ENCODE measurements at places on chromosomes 1 and 21.

- no peak for DNase-seq
These were observed 42.2 kb upstream of the BCAR3 start for GRCh38 chr1:93723733-93724270.

- no peak for DNase-seq
These were observed at the start of gene WNT2B for GRCh38 chr1:112508278-112509004. WNT2B (plus strand) TSS chr1:112508965; CDS start chr1:112509263, 298 bp downstream.

DNA sequence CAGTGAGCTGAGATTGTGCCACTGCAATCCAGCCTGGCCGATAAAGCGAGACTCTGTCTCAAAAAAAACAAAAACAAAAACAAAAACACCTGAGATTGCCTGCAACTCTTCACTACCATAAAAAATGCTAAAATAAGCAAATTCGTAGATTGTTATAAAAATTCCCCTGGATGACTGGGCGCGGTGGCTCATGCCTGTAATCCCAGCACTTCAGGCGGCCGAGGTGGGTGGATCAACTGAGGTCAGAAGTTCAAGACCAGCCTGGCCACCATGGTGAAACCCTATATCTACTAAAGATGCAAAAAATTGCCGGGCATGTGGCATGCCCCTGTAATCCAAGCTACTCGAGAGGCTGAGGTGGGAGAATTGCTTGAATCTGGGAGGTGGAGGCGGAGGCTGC is 10.7 kb downstream of the MED18 start:
- no peak for DNase-seq

DNA sequence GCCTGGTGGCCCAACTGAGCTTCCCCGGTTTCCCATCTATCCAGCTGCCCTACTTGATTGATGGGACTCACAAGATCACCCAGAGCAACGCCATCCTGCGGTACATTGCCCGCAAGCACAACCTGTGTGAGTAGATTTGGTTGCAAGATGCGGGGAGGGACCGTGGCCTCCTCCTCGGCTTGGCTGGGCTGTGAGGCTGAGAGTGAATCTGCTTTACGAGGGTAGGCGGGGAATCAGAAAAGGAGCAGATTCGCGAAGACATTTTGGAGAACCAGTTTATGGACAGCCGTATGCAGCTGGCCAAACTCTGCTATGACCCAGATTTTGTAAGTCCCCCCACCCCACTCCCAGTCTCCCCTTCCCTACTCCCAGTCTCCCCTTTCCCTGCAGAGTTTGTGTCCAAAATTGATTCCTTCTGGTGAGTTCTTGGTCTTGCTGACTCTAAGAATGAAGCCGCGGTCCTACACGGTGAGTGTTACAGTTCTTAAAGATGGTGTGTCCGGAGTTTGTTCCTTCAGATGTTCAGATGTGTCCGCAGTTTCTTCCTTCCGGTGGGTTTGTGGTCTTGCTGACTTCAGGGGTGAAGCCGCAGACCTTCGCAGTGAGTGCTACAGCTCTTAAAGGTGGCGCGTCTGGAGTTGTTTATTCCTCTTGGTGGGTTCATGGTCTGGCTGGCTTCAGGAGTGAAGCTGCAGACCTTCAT is 1.5 kb downstream of the GSTM2 start:
- no peak for DNase-seq

DNA sequence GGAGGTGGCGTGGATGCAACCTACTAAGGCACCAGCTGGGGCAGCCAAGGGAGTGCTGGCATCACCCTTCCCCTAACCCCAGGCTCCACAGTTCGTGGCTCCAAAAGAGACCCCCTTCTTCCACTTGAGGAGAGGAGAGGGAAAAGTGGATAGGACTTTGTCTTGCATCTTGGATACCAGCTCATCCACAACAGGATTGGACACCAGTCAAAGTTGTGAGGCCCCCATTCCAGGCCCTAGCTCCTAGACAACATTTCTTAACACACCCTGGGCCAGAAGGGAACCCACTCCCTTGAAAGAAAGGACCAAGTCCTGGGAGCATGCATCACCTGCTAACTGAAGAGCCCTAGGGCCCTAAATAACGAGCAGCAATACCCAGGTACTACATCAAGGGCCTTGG is 372.6 kb upstream of the PLXNA2 start:
- no peak for DNase-seq

- DNase-seq = no peak
These were observed 92.3 kb downstream of the COQ8A start for GRCh38 chr1:227032396-227032795.

DNA sequence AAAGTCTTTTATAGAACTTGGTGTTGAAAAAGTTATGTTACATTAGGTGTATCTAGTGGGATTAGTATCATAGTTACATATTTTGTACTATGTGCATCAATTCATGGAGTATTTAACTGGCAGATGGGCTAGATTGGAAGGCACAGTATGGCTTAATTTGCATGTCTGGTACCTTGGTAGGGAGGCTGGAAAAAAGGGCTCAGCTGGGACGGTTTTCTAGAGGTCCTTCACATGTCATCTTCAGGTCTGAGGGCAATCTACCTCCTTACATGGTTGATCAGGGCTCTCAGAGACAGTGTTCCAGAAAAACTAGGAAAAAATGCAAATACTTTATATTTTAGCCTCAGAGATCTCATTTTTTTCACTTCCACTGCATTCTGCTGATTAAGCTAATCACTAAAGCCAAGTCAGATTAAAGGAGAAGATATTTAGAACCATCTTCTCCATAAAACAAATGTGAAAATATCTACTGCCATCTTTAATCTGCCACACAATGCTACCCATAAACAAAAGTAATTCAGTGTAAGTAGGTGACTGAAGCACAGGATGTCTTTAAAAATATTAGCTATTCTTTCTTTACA is 209.3 kb downstream of the PLA2G4A start:
- DNase-seq = no peak

All from omental fat pad (tissue), 4 donors.